CD4-positive, alpha-beta T cell treated with Interleukin-17A for 1 hour (primary cell): ENCODE measurements at places on chromosomes 16 and 17.

DNA sequence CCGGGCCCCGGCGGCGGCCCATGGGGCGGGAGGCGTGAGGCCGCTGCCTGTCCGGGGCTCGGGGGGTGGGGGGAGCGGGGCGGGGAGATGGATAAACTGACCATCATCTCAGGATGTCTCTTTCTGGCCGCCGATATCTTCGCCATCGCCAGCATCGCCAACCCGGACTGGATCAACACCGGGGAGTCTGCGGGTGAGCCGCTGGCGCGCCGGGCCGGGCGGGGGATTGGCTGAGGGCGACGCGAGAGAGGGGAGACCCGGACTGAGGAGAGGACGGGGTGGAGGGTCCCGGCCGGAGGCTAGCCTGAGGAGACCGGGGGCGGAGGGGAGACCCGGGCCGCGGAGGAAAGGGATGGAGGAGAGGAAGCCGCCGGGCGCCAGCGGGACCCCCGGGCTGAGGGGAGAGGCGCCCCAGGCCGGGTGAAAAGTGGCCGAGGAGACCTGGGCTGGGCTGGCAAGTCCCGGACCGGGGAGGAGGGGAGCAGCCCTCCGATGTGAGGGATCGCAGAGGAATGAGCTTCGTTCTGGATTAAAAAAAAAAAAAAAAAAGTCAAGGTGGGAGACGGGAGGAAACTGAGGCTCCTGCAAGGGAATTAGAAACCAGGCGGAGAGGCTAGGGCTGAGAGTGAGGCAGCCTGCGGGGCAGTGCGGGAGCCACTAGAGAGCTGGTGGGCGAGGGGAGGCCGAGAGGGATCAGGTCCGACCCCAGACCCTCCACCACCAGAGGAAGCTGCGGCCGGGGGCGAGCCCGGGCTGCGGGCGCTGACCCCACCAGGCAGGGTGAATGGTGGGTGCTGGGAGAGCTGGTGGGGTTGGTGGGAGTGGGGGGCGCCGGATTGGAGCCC is 526 bp downstream of the MOSMO start:
- DNase-seq, result peak; percentile 23

DNA sequence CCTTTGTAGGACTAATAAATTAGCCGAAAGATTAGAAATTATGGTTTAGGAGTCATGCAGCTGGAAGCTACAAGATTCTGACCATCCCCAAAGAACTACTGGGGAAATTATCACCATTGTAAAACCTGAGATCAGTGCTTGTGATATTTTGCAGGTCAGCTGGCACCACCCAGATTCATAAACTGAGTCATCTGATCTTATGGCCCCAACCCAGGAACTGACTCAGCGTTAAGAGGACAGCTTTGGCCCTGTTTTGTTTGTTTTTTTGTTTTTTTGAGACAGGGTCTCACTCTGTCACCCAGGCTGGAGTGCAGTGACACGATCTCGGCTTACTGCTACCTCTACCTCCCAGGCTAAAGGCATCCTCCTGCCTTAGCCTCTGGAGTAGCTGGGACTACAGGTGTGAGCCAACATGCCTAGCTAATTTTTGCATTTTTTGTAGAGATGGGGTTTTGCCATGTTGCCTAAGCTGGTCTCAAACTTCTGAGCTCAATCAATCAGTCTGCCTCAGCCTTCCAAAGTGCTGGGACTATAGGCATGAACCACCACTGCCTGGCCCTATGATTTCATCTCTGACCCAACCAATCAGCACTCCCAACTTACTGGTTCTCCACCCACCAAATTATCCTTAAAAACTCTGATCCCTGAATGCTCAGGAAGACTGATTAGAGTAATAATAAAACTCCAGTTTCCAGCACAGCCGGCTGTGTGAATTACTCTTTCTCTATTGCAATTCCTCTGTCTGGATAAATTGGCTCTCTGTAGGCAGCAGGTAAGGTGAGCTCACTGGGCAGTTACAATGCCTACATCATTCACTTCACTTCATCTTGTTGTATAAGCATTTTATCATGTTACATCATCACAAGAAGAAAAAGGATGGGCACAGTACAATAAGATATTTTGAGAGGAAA is 79.4 kb upstream of the KSR1 start:
- no peak for DNase-seq

DNA sequence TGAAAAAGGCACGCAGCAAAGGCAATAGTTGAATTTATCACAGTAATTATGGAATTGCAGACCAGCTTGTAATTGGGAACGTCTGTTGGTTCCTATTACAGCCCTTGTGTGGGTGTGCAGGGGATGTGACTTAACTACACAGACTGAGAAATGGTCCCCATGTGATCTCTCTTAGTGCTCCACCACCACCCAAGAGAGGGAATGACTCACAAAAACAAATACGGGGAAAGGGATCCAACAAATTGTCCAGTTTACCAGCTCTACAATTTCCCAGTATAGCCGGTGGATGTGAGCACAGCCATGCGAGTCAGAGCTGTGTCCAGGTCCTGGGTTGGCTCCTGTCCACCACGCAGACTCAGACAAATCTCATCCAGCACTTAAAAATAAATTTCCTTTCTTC is 337.9 kb downstream of the GRIN2A start:
- DNase-seq, result no peak

- DNase-seq, result no peak
These were observed 7.0 kb upstream of the SPATA2L start for GRCh38 chr16:89708481-89708931.

DNA sequence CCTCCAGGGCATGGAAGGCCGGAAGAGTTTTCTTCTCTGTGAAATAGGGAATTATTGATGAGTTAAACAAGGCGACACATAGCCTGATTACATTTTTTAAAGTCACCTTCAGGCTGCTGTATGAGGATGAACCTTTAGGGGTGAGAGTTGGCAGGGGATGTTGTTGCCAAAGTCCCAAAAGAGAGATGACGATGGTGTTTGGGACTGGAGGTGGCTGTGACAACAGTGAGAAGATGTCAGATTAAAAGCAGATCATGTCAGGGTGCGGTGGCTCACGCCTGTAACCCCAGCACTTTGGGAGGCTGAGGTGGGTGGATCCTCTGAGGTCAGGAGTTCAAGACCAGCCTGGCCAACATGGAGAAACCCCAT is 16.8 kb upstream of the ASGR2 start:
- no peak for DNase-seq
